ENCODE measurements at places on chromosomes 3 and 15.

- no peak for DNase-seq
Measured at GRCh38 chr3:104735691-104736090, 631.0 kb upstream of the ALCAM start.

GRCh38 chr15:71424765-71425164, 309.5 kb downstream of the THSD4 start:
- no peak for DNase-seq

GRCh38 chr3:127448161-127448561, 142.4 kb downstream of the TPRA1 start:
- DNase-seq: no peak

DNA sequence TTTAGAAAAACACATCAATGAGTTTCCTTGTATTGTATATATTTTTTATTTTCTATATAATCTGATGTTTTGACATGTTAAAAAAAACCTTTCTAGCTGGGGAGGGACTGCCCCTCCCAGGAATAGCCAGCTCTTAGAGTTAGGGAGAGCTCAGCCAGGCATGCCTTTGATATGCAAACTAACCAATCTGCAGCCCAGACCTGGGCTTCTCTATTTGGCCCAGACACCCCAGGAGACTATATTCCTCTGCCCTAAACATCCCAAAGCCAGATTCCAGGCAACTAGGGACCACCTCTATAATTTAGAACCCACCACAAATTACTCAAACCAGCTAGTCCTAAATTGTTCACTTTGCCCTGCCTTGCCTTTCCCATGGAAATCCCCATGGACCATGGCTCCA, 390.9 kb upstream of the ADAMTS9 start:
- DNase-seq: no peak

DNA sequence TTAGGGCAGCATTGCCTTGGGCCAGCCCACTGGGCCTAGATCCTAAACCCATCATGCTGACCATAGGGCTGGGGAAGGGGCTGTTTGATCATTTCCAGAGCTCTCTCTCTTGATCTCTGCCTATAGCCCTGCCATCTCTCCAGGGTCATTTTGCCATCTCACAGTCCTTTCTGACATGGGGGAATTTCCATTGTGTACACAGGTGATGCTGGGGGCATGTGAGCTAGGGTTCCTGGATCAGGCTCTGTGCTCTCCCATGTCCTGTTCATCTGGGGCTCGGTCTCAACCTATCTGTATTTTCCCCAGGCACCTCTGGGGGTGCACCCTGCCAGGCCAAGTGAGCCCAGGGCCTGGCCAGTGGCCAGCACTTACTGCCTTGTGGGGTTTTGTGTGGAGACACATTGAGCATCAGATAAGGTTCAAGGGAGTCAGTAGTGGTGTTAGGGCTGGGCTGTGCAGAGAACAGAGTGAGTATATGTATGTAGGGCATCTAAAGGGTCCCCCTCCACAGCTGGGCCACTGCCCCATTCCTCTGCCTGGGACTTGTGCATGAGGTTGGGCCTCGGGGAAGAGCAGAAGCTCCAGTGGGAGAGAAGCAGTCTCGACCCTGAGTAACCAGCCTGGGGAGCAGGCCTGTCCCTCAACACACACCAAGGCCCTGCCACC, 25.7 kb upstream of the APEH start:
- DNase-seq: no peak

GRCh38 chr3:59116233-59116537, 66.4 kb upstream of the CFAP20DC start:
- DNase-seq: no peak

GRCh38 chr3:73228959-73229358, 167.5 kb downstream of the EBLN2 start:
- no peak for DNase-seq

DNA sequence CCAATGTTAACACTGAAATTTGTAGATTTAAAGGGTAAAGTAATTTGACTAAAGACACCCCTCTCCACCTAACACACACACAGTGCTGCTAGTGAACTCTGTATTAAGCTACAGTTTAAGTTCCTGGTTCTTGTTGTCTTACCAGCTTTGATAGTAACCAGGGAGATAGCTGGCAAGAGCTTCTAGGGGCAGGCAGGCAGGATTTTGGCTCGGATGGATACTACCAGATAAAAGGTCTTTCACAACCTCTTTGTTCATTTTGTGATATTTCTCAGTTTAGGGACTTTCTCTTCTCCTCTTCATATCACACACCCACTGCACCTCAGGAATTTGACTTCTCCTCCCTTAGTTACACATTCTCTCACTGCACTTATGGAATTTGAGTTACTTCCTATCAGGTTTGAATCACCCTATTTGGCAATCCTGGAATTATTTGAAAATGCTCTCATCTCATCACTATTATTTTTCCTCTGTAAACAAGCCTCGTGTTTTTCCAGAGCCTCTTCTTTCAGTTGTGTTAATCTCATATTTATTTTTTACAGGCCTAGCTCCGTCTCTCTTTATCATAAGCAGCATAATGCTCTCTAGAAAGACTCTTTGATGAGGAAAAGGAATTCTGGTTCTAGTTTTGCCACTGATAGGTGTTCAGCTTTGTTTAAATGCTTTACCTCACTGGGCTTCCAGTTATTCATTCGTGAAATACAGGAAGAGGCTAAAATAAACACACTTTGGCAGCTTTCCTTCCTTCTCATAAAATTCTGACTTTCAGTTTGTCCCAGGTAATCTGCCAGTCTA, 23.0 kb upstream of the CLDN1 start:
- no peak for DNase-seq

DNA sequence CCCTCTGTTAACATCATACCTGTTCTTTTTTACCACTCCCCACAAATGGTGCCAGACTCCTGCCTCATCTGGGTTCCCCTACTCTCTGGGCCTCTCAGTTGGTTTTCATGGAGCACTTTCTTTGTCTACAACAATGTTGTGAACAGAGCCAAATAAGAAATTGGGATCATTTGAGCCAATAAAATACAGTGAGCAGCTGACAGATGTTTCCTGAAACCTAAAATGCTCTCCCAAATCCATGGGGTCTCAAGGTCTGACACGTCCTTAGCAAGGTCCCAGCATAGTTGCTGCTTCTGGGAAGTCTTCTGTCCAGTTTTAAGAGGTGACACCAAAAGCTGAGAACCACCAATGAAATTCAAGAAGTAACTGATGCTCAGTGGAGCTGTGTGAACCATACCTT, 1.7 kb downstream of the NMNAT3 start:
- no peak for DNase-seq

DNA sequence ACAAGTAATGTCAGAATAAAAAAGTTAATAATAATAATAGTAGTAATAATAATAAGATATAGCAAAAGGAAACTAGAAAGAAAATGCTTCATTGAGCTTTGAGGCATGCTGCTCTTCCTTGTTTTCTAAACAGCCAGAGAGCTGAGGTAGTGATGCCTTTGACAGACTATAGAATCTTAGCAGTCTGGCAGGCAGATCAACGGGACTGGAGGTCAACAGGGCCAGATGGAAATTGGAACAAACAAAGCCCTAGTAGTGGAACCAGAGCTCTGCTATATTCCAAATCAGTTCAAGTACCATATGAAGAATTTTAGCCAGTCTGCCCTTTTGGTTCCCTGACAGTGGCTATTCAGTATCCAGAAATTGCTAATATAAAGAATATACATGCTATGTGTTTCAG, 278.6 kb downstream of the NLGN1 start:
- DNase-seq: no peak

- no peak for DNase-seq
Measured at GRCh38 chr15:65642594-65642993, 20.9 kb downstream of the SLC24A1 start.

DNA sequence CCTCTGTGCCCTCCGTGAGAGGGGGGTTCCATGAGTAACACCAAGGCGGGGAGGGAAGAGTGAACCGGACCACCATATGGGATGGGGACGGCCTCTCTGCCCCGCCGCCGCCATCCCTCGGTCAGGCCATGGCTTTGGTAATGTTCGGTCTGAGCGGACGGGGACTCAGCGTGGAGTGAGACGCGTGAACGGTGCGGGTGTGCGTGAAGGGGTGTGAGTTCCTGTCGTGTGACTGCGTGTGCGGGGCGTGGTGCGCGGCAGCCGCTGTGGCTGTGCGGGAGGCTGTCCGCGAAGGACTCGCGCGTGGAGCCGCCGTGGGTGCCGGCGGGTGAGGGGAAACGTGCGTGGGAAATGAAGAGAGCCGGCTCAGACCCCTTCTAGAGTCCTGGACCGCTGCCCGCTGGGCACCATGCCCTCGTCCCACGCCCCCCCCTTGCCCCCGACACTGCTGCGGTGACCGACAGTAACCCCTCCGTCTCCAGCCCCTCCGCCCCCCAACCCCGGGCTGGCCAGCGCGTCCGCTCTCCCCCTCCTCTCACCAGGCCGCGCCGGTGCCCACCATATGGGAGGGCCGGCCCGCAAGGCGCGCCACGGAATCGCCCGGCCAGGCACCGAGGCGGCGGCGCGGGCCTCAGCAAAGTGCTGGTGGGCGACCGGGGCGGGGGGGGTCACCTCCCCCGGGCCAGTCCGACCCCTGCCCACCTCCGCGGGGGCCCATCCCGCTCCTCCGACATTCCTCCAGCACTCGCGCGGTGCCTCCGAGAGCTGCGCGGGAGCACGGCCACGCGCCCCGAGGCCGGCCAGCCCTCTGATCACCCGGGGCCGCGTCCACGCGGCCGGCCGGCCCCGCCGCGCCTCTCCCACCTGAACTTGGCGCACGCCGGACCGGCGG, 589 bp downstream of the KLF15 start:
- peak; percentile 56 for DNase-seq

DNA sequence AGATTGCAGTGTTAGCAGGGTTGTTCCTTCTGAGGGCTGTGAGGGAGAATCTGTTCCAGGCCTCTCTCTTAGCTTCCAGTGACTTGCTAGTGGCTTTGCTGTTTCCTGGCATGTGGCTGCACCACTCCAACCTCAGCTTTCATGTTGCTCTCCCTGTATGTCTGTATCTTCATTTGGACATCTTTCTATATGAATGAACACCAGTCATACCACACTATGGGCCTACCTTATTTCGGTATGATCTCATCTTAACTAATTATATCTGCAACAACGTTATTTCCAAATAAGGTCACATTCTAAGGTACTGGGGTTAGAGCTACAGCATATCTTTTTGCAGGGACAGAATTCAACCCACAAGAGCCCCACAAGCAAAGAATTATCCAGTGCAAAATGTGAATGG, 356.7 kb upstream of the UMPS start:
- DNase-seq: no peak

DNA sequence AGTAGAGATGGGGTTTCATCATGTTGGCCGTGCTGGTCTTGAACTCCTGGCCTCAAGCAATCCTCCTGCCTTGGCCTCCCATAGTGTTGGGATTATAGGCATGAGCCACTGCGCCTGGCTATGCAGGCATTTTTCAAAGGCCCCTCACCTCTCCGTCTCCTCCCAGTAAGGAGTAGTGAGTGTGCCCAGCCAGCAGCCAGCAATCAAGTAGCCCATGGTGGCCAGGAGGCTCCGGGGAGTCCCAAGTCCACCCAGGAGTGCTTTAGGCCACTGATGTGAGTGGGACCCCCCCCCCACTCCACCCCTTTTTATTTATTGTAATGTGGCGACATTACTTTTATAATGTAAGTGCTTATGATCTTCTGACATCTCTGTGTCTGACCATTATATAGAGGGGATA, 8.1 kb downstream of the ISG20 start:
- DNase-seq: no peak

DNA sequence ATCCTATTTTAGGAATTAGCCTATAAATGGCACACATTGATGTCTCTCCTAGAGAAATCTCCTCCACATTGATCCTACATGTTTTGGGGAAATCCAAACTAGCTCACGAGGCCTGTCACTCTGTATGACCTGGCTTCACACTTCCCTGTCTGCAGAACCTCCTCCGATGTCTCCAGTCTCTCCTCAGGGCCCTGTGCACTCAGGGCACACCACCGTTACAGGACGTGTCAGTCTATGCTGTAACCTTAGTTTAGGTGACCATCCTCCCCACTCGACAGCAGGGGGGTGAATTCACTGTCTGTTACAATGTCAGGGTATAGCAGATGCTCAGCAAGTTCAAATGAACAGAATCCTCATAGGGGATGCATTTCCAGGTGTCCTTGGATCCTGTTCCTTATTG, 249.1 kb downstream of the OCA2 start:
- DNase-seq: no peak

DNA sequence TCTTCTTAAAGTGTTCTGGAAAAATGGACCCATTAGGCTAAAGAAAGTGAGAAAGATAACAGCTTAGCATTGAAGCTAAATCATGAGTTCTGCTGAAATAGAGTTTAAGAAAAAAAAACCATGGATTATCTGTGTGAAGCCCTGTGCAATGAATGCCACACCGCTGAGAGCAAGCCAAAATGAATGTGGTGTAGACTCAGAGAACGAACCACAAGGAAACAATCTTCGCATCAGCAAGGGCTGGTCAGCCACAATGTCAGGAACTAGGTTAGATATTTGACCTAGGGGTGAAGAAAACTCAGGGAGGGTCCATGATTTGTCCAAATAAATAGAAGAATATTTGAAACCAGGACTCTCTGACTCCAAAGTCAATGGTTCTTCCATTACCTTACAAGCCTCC, 91.4 kb upstream of the MEX3B start:
- no peak for DNase-seq

DNA sequence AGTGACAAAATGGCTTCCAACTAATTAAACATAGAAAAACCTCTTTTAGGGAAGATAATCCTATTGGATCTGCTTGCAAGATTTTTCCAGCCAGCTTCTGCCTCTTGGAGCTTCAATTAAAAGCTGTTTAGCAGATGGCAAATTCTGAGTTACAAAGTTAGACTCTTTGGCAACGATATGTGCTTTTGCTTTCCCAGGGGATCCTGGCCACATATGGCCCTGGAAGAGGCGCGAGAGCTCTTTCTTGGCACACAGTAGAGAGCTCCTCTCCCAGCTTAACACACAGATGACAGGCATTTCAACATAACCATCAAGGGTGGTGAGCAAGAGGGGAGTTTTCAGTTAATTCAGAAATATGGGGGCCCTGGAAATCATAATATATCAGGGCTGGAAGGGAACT, 41.6 kb upstream of the GALNT15 start:
- DNase-seq: no peak

- no peak for DNase-seq
Measured at GRCh38 chr15:56782306-56782705, 49.0 kb upstream of the ZNF280D start.

- DNase-seq: no peak
Measured at GRCh38 chr3:121096953-121097352, 188.9 kb downstream of the STXBP5L start.

DNA sequence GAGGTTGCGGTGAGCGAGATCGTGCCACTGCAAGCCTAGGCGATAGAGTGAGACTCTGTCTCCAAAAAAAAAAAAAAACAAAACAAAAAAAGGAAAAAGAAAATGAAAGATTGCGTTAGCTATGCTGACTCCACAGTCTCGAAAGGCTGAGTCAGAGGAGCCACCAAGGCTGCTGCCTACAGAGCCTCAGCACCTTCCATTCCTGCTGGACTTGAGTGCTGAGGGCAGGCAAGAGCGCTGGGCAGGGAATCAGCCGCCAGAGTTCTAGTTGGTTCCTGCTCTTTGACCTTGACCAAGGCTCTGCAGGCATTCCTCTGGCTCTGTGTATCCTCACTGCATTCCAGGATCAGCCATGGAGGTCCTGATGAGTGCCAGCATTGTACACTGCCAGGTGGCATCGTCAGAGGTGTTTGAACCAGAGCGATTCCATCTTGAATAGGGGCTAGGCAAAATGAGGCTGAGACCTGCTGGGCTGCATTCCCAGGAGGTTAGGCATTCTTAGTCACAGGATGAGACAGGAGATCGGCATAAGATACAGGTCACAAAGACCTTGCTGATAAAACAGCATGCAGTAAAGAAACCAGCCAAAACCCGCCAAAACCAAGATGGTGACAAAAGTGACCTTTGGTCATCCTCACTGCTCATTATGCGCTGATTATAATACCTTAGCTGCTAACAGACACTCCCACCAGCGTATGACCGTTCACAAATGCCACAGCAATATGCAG, 5.9 kb downstream of the MESP2 start:
- DNase-seq: no peak

GRCh38 chr3:28039829-28040228, 201.6 kb upstream of the CMC1 start:
- no peak for DNase-seq

Data from substantia nigra (tissue), 51 donors.